Vagina (tissue), 2 donors: ENCODE measurements at places on chromosomes 6 and 20.

DNA sequence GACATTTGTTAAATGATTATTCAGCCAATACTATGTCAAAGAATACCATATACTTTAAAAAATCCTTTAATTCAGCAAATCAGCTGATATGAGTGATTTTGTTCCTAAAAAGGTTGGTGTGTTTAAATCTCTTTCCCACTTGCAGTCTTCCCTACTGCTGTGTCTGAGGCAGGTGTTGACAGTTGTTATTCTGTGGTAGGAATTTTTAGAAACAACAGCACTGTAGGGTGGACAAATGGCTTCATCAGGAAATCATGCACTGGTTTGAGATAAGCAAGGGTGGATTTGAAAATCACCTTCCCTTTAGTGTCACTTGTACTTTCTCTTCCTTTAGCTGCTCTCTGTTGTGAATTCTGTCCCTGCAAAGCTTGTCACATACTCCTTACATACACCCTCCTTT, 213.7 kb upstream of the SGK1 start:
- no peak for DNase-seq

- no peak for DNase-seq
Measured at GRCh38 chr6:156957931-156958547, 180.9 kb downstream of the ARID1B start.

DNA sequence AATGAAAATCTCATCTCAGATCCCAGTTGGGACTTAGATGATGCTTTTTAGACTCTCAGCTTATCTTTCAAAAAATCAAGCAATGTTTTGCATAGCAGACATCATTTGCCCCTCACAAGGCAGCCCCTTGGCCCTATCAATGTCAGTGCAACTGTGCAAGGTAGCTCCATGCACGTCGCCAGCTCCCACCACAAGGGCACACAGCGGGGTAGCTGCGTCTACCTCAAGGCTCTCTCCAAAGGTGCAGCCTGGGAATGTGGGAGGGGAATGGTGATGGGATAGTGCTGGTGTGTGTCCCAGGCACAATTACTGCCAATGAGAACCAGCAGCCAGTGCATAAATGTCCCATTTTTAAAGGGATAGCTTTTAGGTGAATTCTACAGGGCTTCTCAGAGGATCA, 137.5 kb upstream of the SYNDIG1 start:
- no peak for DNase-seq

- DNase-seq = no peak
Measured at GRCh38 chr6:150304429-150304828, 64.4 kb upstream of the IYD start.

- DNase-seq = no peak
Measured at GRCh38 chr20:20606050-20606449, 106.4 kb downstream of the RALGAPA2 start.

DNA sequence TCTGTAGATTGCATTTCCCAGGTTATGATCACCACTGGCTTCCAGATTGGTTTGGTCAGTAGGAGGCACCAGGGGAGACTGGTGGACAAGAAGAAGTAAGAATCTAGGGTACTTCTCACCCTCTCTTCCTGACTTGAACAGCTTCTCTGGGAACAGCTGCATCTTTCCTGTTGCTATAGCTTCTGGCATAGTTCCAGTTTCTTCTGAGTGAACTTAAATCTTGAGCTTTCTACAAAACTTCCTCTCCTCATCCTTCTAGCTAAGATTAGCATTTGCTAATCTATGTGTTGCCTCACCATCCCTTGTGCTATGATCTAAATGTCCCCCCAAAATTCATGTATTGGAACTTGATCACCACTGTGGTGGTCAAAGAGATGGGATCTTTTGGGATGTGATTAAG, 724.6 kb downstream of the UTRN start:
- DNase-seq = no peak

DNA sequence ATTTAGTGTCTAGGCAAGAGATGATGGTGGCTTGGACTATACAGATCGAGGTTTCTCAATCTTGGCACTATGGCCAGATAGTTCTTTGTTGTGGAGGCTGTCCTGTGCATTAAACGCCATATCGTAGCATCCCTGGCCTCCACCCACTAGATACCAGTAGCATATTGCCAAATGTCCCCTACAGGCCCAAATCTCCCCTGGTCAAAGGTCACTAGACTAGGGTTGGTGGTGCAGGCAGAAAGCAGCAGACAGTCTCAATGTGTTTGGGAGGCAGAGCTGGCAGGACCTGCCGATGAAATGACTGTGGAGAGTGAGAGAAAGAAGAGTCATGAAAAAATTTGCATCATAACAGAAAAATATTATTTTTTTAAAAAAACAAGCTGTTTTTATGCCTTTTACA, 63.0 kb downstream of the TRAM2 start:
- no peak for DNase-seq

DNA sequence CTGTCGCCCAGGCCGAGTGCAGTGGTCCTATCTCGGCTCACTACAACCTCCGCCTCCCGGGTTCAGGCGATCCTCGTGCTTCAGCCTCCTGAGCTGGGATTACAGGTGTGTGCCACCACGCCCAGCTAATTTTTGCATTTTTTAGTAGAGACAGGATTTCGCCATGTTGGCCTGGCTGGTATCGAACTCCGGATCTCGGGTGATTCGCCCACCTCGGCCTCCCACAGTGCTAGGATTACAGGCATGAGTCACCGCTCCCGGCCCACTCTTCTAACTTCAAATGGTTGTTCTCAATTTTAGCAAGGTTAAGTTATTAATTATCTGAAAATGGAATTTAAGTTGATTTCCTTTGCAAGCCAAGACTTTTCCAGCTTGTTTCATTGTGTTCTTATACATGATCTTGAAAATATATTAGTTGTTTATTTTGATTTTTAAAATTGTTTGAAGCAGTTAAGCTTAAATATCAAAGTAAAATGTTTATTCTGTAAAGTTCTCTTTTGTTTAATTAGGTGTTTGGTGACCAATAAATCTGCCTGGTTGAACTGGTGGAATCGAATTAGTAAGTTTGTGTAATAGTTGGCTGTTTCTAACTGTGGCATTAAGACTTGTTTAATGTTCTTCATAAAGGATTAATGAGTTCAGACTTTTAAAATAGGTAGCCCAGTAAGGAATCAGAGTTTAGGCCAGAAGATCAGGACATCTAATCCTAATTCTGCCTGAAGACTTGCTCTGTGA, 2.3 kb downstream of the PM20D2 start:
- no peak for DNase-seq

DNA sequence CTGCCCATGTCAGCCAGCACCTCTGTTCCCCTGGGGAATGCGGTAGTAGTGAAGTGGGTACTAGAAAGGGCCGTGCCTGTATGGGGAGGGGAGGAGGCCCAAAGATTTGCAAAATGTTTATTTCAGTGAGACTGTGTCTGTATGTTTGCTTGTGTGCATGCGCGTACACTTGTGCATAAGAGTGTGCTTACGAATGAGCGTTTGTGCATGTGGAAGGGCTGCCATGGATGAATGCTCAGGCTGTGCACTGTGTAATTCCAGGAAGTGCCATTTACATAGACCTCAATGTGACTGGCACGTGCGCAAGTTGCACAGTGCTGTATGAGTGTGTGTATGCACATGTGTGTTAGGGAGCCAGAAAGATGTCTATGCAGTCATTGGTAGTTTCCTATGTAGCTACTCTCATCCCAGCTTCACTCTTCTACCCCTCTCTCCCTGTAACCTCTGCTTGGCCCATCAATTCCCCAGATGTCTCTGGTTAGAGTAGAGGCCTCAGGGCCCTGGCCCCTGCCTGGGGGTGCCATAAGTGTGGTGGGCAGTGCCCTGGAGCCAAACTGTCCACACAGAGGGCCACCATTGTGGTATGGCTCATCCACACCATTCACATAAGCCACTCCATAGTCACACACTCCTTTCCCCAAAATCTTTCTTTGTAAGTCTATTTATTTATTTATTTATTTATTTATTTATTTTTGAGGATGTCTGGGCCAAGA, 26.8 kb upstream of the SLC22A7 start:
- DNase-seq = no peak

GRCh38 chr6:47117314-47117713, 75.2 kb upstream of the ADGRF1 start:
- no peak for DNase-seq

- no peak for DNase-seq
Measured at GRCh38 chr6:131868836-131869235, 61.0 kb downstream of the ENPP1 start.

DNA sequence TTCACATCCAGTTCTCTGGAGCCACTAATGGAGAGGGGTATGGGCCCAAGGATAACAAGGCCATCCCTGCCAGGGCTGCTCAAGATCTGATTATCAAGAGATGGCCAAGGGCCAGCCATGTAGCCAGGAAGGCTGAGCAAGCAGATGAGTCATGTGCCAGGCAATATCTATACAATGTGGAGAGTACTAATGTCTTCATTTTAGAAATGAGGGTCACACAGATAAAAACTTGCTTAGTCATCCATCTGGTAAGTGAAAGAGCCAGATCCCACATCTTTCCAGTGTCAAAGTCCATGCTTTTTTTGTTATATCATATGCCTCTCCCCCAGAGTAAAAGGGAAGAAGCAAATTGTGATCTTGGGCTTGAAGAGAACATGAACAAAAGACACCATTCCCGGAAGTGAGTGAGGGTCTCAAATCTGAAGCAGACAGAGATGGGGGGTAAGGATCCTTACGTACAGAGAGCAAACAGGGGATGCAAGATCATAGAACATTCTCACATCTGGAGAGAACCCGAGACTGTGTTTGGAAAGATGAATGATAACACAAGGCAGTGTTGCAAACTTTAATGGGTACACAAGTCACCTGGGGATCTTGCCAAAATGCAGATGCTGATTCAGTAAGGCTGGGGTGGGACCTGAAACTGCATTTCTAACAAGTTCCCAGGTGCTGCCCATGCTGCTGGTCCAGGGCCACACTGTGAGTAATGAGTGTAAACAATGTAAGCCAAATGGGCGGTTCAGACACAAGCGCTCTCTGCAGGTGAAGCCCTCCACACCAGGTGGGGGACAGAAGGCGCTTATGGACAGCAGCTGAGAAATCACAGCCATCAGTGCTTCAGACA, 20.0 kb upstream of the GSTA3 start:
- no peak for DNase-seq

DNA sequence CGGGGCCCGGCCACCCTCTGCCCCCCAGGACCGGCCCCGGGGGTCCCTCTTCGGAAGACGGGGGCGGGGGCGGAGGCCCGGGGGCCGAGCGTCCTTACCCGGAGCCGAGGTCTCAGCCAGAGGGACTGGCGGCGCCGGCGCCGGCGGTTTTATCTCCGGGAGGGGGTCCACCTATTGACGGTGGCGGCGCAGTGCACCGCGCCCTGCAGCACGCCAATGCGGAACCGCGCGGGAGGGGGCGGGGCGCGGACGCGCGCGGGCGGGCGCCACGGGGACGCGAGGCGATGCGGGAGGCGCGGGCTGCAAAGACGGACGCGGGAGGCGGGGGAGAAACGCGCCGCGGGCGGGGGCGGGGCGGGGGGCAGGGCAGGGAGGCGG, at the start of gene EEF1A2:
Gene EEF1A2 (minus strand): TSS at position 124 of the 378 bp plus-strand sequence. CDS start 1,320 bp downstream, outside the sequence.
- DNase-seq = no peak

GRCh38 chr6:157660414-157660813, 162.6 kb upstream of the SNX9 start:
- no peak for DNase-seq
